ENCODE measurements at places on chromosomes 2 and 18. TPM values are rescaled to one million over a fixed set of nuclear protein-coding genes. Genes with fewer than 3 reads are reported as not detected.
A peak's percentile ranks its signal among the peaks of the same experiment; 100 is the strongest.

DNA sequence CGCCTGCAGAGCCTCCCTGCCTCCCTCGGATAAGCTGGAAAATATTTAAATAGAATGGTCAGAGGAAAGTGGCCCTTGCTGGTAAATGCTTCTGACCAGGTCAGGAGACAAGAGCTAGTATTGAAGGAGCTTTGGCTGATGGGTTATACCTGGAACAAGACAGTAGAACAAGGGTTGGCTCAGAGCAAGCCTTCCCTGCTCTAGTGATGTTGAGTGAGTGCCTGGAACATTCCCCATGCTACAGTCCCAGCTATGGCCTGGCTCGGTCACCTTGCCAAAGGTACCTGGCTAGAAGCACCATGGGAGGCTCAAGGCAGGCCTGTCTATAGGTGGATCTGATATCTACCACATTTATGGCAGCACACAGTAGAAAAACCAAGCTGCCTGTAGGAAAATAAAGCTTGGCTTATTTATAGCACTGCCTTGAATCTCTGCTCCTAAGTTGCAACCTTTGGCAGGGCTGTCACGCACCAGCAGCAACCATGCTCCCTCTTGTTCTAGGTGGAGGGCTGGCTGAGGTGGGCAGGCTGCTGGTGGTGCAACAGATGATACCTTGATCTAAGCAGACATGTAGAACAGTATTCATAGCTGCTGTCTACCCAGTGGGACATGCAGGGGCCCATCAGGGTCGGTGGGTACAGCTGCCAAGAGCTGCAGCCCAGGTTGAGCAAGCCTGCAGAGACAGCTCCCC lies 66.7 kb upstream of the BCL2L11 start:
- peaks cover 42% of the 10 kb centered on the region for H3K4me1 ChIP-seq
- no peak for DNase-seq
- H3K27ac ChIP-seq: no peak overlapping the region
- no peaks in the 10 kb centered on the region for H3K36me3 ChIP-seq

The FAHD2A gene
- 42.8 TPM for total RNA-seq

DNA sequence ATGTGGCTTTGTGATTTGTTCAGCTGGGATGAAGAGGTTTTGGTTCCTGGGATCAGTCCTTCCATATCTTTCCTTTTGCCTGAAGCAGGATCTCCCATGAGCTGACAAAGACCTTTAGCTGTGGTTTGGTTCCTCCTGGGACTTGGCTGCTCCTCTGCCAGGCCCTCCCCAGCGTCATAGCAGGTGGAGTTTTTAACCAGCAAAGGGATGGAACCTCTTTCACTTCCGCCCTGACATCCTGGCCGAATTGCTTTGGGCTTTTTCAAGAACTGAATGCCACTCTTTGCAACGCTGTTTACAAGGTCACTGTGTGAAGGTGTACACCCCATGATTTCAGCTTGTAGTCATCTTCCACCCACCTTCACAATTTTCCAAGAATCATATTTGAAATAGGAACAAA lies 390 bp downstream of the PCARE start:
- no peak overlapping the region for H3K27ac ChIP-seq
- DNase-seq: no peak
- no peaks in the 10 kb centered on the region for H3K4me1 ChIP-seq
- H3K27me3 ChIP-seq: no peaks in the 10 kb centered on the region

The IL36B gene
- total RNA-seq: not detected

The DUSP19 gene
- total RNA-seq: 2.1 TPM

DNA sequence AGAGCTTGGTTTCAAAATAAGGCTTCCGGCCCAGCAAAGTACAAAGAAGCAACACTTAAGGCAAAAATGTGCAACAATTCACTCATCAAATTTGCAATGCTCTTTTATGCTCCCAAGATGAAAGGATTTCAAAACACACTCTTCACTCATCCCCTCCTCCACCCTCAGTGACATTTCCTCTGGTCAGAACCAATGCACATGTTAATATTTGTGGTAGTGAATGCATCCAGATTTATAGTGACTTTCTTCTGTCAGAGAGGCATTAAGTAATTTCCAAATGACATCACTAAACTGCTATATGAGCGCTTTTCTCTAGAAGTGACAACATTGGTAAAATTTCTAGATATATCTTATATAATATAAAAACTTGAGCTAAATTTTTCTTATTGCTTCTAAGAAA lies 800.4 kb downstream of the NRXN1 start:
- no peak overlapping the region for H3K27ac ChIP-seq
- H3K36me3 ChIP-seq: no peaks in the 10 kb centered on the region
- H3K27me3 ChIP-seq: no peaks in the 10 kb centered on the region
- no peak overlapping the region for H3K4me3 ChIP-seq
- no peak for DNase-seq

- peak overlapping the region; percentile 91 for H3K4me3 ChIP-seq
- no peak for DNase-seq
- H3K4me1 ChIP-seq: peaks cover 27% of the 10 kb centered on the region
- H3K27ac ChIP-seq: peak overlapping the region; percentile 95
Observed at GRCh38 chr2:97664636-97664970, 759 bp upstream of the ACTR1B start.

DNA sequence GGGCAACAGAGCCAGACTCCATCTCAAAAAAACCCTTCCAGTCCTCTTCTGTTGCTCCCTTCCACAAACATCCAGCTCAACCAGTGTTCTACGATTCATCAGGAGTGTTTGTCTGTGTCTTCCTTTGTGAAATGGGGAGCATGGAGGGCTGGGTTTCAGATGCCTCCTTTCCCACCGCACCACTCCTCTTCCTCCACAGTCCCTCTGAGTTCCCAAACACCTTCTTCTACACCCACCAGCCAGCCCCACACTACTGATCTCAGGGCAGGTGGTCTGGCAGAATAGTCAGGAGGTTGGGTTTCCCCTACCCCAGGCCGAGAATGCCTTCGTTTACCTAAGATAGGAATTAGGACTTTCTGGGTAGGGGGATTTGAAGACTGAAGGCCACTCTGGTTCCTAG lies 36.9 kb downstream of the NGEF start:
- H3K27ac ChIP-seq: no peak overlapping the region
- H3K36me3 ChIP-seq: no peaks in the 10 kb centered on the region
- H3K27me3 ChIP-seq: peaks cover 5% of the 10 kb centered on the region
- no peaks in the 10 kb centered on the region for H3K4me1 ChIP-seq
- no peak overlapping the region for H3K4me3 ChIP-seq
